RPMI8226 (cell line): ENCODE measurements at places on chromosomes 11 and 22.

- no peak for DNase-seq
Measured at GRCh38 chr11:30823119-30823518, 237.0 kb upstream of the MPPED2 start.

DNA sequence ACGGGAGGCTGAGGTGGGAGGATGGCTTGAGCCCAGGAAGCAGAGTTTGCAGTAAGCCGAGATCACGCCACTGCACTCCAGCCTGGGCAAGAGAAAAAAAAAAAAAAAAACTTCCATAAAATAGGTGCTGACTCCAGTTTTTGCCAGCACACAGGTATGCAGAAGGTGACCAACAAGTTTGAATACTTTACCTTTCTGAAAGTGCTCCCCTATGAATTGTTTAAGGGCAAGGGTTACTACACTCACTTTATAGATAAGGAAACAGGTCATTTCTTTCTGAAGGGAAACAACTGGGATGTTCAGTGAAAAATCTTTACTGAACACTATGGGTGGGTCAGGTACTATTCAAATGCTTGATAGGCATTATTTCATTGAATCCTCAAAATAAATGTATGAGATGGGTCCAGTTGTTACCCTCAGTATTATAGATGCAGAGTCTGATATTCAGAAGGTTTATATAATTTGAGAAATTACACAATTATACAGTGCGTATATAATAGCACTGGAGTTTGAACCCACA, 538.5 kb downstream of the INSC start:
- no peak for DNase-seq

- DNase-seq: no peak
Measured at GRCh38 chr11:106697058-106697457, 321.2 kb downstream of the GUCY1A2 start.

DNA sequence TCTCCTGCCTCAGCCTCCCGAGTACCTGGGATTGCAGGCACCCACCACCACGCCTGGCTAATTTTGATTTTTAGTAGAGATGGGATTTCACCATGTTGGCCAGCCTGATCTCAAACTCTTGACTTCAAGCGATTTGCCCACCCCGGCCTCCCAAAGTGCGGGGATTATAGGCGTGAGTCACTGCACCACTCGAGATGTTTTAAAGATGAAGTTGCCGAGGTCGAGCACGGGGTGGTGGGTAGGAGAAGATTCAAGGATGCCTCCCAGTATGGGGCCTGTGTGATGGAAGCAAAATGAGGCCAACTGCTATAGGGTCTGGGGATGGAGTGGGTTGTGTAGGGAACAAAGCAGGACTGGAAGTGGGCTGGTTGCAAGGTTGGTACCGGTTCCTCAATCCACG, 245.2 kb downstream of the MN1 start:
- no peak for DNase-seq

GRCh38 chr11:6943131-6943530, 16.9 kb downstream of the ZNF215 start:
- DNase-seq: no peak

DNA sequence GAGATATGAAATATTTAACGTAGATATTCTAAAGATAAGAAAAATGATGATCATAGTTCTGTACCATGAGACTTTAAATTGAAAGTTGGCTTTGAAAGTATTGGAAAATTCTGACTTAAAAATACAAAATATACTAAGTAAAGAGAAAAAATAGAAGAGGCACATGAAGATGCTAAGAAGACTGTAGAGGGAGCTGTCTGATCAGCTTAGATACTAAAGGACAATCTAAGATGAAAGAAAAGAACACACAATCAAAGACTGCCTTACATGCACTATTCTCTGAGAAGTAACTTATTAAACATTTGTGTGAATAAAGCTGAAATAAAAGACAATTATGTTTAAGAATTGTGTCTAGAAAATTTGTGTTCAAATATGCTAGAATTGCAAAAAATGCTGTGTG, 55.1 kb downstream of the RBMXL2 start:
- no peak for DNase-seq

DNA sequence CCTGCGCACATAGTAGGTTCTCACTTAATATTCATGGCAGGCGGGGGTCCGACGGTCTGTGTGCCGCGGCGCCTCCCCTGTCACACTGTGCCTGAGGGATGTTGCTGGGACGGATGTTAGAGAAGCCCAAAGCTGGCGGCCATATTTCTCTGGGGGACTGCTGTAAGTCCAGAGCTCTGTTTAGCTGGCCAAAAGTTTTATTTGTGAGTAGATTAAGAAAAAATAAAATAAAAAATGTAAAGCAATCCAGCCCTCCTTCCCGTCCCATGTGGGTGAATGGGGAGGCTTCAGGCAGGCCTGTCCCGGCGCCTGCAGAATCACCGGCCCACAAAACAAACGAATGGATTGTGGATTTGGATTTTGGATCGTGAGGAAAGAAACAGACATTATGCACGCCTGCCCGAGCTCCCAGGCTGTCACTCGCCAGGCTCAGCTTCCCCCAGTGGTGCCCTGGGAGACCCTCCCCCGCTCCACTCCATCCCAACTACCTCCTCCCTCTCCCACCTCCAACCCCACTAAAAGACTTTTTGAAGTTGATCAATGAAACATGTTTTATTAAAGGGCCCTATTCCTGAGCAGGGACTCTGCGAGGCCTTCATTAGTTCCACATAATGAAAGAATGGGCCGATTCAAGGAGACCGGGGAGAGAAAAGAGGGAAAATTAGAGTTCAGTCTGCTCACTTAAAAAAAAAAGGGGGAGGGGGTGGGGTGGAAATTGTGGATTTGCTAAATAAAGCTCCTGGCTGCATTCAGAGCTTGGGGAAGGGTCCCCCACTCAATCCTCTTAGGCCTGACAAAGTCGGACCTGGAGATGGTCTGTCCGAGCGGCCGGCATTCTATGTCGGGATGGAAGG, 20.4 kb upstream of the SCUBE1 start:
- no peak for DNase-seq

DNA sequence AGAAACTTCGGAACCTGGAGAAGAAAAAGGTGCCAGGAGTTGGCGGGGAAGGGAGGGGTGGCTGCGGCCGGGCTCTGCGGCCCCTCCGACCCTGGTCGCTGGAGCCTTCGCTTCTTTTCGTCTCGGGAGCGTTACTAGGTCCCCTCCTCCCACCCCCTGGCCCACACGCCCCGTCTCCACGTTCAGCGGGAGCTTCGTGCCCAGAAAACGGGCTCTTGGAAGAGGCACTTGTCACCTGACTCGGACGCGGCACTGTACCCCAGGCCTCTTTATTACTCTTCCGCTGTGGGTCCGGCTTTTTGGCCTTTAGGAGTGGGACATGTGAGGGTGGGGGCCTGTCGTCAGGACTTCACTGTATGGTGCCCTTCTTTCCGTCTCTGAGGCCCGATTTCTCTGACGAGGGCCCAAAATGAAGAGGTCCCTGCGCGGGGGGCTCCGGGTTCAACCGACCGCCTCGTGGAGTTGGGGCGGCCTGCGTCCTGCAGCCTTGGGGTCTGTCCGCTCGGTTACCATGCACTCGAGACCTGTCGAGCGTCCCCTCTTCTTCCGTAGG, 1.2 kb downstream of the CAPRIN1 start:
- peak; percentile 14 for DNase-seq

GRCh38 chr11:1048375-1049070, 12.0 kb upstream of the MUC6 start:
- no peak for DNase-seq

DNA sequence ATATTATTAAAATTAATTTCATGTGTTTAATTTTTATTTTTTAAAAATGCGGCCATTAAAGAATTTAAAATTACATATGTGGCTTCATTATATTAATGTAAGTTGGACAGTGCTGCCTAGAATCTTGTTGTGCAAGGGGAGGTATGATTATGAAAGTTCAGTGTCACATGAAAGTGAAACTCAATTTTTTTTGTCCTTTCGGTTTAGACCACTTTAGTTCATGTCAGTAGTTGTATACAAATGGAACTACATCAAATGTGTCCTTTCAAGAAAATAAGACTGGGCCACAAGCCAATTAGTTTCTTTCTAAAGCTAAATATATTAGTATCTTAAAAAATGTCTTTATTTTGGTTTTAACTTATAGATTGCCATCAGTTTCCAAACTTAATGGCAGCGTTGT, 35.7 kb downstream of the TBCEL start:
- DNase-seq: peak; percentile 81

DNA sequence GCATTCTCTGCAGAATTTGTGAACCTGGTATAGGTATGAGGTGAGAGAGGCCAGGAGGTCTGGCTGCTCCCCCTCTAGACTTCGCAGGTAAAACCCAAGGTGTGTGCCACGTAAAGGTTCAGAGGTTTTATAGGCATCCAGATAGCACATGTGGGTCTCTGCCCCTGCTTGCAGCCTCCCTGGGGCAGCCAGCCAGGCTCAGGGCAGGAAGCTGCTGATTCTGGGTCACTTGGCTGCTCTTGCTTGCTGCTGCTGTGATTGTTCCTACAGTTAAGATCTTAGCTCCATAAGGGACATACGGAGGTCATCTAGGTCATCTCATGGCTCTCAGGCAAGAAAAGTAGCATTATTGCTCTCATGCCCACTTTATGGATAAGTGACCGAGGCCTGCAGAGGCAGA, 30.2 kb downstream of the ZBTB16 start:
- DNase-seq: no peak

DNA sequence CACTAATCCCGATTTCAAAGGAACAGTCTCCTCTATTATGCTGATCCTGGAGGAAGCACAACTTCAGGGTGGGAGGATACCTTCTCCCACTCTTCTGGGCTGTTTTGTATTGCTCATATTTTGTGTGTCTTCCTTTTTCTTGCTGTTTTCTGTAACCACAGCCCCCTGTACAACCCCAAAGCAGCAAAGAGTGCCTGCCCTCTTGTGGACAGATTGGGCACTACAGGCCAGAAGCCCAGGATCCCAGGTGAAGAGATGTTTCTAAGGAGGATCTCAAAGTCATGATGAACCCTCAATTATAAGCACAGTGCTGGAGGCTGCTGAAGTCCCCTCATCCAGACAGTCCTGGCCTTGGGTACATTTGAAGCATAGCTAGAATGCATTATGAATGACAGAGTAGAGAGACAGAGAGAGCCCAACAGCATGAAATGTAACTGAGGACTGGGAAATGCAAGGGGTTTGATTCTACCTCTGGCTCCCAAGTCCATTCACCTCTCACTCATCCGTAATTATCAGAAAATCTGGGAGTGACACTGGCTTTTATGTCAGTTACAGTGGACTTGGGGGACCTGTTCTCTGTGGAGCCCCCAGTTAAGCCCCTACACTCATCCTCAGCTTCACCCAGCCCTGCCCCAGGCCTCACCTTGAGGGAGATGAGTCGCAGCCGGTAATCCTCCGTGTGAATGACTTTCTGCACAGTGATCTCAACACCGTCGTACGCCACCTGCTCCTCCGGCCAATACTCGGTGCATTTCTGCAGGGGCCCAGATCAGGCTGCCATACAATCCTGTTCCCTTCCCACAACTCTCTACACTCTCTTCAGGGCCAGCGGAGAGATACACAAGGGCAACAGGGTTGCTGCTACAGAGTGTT, 6.2 kb upstream of the IGSF22 start:
- DNase-seq: peak; percentile 49

- DNase-seq: no peak
Measured at GRCh38 chr11:118914987-118915386, 10.7 kb downstream of the BCL9L start.

GRCh38 chr11:18352581-18352980, 30.2 kb downstream of the GTF2H1 start:
- no peak for DNase-seq

GRCh38 chr11:57675176-57675941, 7.4 kb downstream of the ZDHHC5 start:
- no peak for DNase-seq
